ENCODE measurements at places on chromosomes 4 and X. TPM values are rescaled to one million over a fixed set of nuclear protein-coding genes. Genes with fewer than 3 reads are reported as not detected.

Gene GAGE13
- not detected for total RNA-seq

DNA sequence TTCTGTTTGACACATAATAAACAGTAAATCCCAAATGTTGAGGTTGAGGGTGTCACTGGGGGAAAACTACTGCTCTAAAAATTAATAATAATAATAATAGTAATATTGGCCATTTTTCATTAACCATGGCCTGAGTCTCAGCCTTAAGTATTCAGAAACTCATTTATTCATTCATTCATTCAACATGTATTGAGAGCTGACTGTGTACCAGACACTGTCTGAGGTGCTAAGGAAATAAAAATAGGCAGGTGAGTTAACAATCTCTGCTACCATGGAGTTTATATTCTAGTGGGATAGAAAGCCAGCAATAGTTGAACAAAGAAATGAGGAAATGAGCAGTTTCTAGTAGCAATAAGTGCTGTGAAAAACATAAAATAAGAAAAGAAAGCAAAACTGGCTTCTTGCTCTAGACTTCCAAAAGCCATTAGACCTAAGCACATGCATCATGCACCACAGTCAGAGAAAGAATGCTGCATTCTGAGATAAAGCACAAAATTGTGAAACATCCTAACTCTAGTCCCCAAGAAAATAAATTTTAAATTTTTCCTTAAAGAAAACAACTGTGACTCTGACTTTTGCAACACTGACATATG lies 278.7 kb downstream of the RCHY1 start:
- DNase-seq, result no peak

- DNase-seq, result no peak
Observed at GRCh38 chrX:27598312-27598711, 8.2 kb downstream of the DCAF8L2 start.

Gene CCKAR
- not detected for total RNA-seq

- DNase-seq, result no peak
Observed at GRCh38 chrX:53445977-53446376, 11.8 kb upstream of the HSD17B10 start.

Gene RS1
- not detected for total RNA-seq

- no peak for DNase-seq
Observed at GRCh38 chrX:41737065-41737464, 13.1 kb downstream of the GPR82 start.

GRCh38 chr4:1767770-1768366 lies 25.2 kb upstream of the FGFR3 start:
- DNase-seq, result no peak

- DNase-seq, result no peak
Observed at GRCh38 chr4:188268131-188268908, 129.1 kb downstream of the TRIML1 start.

Gene NEXMIF
- total RNA-seq, result not detected

DNA sequence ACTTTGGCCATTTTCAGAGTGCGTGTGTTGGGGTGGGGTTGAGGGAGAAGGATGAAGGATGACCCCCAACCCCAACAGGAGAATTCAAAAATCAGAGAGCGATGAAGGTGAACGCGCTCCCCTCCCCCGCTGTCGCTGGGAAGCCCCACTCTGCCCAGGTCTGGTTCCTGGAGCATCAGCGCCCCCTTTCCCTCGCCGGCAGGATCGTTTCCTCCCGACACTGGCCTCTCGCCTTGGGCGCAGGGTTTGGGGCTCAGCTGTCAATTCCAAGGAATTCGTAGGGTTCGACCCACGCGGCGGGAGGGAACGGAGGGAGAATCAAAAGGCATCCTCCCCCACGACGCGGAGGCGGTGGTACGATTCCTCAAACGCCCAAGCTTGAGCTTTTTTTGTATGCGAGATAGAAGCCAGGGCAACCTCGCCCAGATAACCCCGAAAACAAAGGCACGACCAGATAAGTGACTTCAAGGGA lies 1.0 kb upstream of the PDGFRA start:
- peak; percentile 70 for DNase-seq

DNA sequence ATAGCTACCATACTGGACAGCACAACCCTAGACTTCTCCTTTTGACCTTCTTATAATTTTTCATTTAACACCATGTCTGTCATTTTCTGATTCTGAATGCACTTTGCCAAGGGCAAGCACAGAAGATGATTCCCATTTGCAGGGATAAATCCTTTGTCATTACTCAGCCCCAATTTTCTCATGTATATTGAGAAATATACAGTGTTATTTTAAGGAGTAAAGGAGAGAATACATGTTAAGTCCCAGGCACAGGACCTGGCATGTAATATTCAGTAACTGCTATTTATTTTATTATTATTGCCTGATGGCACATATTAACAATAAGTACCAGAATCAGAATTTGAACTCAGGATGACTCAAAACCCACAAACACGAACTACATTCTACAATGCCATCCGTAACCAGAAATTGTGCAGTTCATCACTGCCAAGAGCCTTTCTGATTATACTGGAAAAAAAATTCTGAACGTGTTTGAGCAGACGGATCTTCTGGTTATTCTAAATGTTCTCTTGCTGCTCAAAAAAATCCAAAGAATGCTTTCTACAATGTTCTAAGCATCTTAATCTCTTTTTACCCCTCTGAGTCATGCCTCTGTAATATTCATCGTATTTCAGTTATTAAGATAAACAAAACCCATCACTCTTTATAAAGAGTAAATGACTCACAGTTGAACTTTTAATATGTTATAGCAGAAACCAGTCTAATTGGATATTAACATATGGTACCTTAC lies 170.0 kb downstream of the MID1 start:
- peak; percentile 79 for DNase-seq

GRCh38 chrX:115491766-115492165 lies 69.2 kb upstream of the PLS3 start:
- no peak for DNase-seq

Gene VCX
- not detected for total RNA-seq

- peak; percentile 21 for DNase-seq
Observed at GRCh38 chr4:78951862-78952472, 12.7 kb upstream of the PAQR3 start.

DNA sequence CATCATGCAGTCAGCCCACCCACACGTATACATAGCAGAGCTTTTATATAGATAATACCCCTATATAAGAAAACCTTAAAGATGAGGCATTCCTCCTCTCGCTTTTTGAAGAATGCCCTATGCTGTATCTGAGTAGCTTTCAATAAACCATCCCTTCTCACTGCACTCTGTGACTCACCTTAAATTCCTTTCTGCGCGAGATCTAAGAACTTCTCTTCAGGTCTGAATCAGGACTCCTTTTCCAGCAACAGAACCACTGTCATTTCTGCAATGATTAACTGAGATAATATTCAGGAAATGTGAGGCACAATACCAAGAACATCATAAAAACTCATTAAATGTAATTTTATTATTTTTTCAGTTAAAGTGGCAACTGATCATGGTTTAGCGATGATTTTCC lies 76.4 kb upstream of the DCLK2 start:
- peak; percentile 84 for DNase-seq

Gene UNC5C
- total RNA-seq, result not detected

DNA sequence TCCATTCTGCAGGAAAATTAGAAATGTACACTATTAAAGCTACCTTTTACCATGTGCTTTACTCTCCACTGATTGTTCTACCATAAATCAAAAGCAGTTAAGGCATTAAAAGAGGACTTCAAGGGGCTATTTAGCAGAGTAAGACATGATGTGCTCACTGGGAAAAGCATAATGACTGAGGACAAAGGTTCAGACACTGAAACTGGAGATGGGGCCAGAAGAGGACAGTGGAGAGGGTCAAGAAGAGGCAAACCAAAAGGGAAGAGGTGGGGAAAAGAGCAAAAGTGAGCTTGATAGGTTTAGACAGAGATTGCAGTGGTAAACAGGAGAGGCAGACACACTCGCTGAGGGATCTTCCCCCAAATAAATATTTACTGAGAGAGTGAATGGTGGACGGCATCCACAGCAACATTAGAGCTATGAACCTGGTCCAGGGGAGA lies 23.8 kb downstream of the SH3RF1 start:
- no peak for DNase-seq

DNA sequence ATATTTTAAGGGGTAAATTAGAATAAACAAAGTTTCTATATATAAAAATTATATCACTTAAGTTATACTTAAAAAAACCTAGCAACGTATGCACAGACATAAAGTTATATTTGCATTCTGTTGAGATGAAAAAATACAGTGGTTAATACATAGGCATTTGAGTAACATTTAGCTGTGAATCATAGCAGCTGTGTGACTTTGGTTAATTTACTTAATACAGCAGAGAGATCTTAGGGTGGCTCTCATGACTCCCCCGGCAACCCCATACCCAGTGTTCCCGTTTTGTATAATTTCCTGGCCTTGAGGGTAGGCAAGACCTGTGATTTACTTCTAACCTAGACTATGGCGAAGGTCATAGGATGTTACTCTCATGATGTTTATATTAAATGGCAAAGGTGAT lies 504.8 kb downstream of the INPP4B start:
- no peak for DNase-seq

DNA sequence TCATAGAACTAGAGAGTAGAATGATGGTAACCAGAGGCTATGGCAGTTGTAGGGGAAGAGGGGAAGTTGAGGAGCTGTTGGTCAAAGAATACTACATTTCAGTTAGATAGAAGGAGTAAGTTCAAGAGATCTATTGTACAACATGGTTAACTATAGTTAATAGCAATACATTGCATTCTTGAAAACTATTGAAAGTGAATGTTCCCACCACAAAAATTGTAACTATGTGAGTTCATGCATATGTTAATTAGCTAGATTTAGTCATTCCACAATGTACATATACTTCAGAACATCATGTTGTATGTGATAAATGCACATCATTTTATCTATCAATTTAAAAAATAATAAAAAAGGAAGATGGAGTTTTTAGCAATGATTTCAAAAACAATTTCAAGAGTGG lies 125.3 kb upstream of the IL15 start:
- no peak for DNase-seq

- DNase-seq, result no peak
Observed at GRCh38 chr4:135732448-135732847, 1530.9 kb upstream of the PABPC4L start.

- DNase-seq, result peak; percentile 78
Observed at GRCh38 chrX:134868771-134869495, 121.9 kb upstream of the SMIM10 start.

DNA sequence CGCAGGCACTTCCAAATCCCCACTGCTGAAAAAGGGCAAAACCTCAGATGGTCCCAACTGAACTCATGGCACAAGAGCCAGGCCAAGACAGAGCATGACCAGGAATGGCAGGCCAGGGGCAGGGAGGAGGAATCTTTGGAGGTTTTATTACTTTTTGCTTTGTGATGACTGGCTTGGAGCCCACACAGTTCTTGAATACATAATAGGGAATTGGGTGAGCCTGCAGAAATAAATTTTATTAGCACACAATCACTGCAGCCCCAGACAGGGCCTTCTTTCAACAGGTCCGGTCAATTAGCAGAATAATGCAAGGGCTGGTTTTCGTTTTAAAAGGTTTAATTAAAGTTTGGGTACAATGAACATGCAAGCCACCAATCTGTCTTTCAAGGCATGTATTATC lies 23.4 kb upstream of the MAMLD1 start:
- DNase-seq, result no peak

Gene EGF
- 2.0 TPM for total RNA-seq

- DNase-seq, result no peak
Observed at GRCh38 chrX:109049903-109050302, 313.5 kb upstream of the IRS4 start.

Gene ADH1C
- not detected for total RNA-seq

DNA sequence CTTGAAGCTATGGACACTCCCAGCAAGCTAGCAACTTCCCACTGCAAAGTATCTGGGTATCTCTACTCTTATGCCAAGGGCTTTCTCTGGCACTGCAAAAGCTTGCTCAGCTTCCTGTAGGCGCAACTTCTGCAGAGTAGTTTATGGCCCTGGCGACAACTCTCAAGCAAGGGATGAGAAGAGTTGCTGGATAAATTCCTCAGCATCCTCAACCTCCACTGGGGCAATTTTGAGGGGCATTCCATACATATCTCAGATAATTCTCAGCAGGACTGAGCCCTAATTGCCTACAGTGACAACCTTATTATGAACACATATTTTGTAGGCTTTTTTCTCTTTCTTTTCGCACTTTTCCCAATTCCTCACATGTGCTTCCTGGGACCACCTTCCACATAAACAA lies 31.2 kb upstream of the TAB3 start:
- no peak for DNase-seq

DNA sequence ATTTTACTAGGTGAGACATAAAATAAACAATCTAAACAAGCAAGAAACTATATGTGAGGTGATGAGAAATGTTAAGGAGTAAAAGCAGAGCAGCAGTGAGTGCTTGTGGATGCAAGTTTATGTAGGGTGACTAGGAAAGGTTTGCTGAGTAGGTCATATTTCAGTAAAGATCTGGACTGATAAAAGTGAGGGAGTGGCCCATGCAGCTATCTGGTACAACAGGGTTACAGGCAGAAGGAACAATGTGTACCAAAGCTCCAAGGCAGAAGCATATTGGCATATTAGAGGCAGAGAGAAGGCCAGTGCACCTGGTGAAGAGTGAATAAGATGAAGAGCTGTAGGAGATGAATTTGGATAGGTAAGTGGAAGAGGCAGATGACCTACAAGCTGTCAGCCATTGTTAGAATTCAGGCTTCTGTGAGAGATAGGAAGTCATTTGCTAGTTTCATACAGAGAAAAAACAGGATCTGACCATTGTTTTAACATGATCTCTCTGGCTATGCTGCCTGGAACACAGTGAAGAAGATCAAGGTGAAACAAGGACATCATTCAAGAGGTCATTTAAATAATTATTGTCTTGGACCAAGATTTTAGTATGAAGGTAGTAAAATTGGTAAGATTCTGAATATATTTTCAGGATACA lies 274.6 kb downstream of the ANKRD50 start:
- no peak for DNase-seq

Gene ERAS
- total RNA-seq, result not detected

- DNase-seq, result no peak
Observed at GRCh38 chr4:2954358-2955185, 8.6 kb downstream of the NOP14 start.

Gene RAB41
- not detected for total RNA-seq

- DNase-seq, result no peak
Observed at GRCh38 chrX:86014421-86014820, 32.9 kb downstream of the CHM start.

DNA sequence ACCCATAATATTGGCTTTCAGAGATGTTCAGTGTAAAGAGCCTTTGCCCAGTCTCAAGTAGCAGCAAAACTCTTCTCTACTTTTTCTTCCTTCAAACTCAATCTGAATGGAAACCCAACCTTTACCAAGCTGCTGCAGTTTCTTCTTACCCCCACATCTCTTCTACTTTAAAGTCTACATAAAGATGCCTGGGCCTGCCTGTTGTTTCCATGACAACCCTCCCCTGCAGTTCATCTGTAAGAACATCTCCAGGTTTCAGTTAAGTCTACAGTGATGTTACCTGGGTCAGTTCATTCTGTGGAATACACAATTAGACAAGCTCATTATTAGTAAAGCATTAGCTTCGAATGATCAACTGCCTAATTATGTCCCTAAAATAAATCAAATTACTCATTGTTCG lies 81.4 kb downstream of the SPANXN3 start:
- no peak for DNase-seq

Gene TMSB15B
- total RNA-seq, result 3.2 TPM

Gene SLC9A7
- total RNA-seq, result 49.9 TPM

- DNase-seq, result no peak
Observed at GRCh38 chr4:45831692-45832091, 292.2 kb downstream of the GABRG1 start.

Gene NPFFR2
- not detected for total RNA-seq

- no peak for DNase-seq
Observed at GRCh38 chr4:152961773-152962115, 25.6 kb downstream of the FHDC1 start.

Gene REPS2
- total RNA-seq, result 0.06 TPM

Gene TRIM60
- not detected for total RNA-seq

- DNase-seq, result no peak
Observed at GRCh38 chrX:71235482-71235881, 12.5 kb downstream of the GJB1 start.

Gene CXCL8
- 3.2 TPM for total RNA-seq
